ENCODE measurements at places on chromosomes 4 and X.
A peak's percentile ranks its signal among the peaks of the same experiment; 100 is the strongest.

- H3K36me3 ChIP-seq, result no peaks in the 10 kb centered on the region
- H3K27me3 ChIP-seq, result no peaks in the 10 kb centered on the region
- no peak overlapping the region for H3K27ac ChIP-seq
- peaks cover 17% of the 10 kb centered on the region for H3K4me1 ChIP-seq
- H3K4me3 ChIP-seq, result no peak overlapping the region
- peak; percentile 55 for DNase-seq
Observed at GRCh38 chrX:45714866-45715265, 514.2 kb upstream of the DIPK2B start.

DNA sequence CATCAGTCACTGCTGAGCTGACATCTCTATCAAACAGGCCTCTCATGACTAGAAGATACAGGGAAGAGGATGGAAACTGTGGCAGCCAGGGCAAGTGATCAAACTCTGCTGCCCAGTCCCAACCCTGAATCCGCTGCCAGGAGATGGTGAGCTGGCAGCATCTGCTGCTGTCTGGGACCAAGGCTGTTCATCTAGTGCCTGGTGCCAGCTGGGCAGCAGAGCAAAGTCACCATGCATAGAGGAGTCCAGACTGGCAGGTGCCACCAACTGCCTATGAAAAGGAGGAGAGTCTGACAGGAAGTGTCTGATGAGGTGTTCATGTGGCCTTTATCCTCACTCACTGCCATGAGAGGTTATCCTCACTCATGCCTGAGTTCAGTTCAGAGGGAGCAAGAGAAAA lies 518.9 kb downstream of the MID1IP1 start:
- no peaks in the 10 kb centered on the region for H3K27me3 ChIP-seq
- DNase-seq, result no peak
- H3K36me3 ChIP-seq, result no peaks in the 10 kb centered on the region
- H3K4me3 ChIP-seq, result no peak overlapping the region

- no peak overlapping the region for H3K27ac ChIP-seq
- H3K4me3 ChIP-seq, result no peak overlapping the region
- no peaks in the 10 kb centered on the region for H3K4me1 ChIP-seq
- H3K36me3 ChIP-seq, result no peaks in the 10 kb centered on the region
Observed at GRCh38 chr4:175614890-175615289, 197.2 kb downstream of the GPM6A start.

- no peak for DNase-seq
- no peaks in the 10 kb centered on the region for H3K27me3 ChIP-seq
- H3K36me3 ChIP-seq, result no peaks in the 10 kb centered on the region
Observed at GRCh38 chrX:12225107-12225506, 86.8 kb downstream of the FRMPD4 start.

DNA sequence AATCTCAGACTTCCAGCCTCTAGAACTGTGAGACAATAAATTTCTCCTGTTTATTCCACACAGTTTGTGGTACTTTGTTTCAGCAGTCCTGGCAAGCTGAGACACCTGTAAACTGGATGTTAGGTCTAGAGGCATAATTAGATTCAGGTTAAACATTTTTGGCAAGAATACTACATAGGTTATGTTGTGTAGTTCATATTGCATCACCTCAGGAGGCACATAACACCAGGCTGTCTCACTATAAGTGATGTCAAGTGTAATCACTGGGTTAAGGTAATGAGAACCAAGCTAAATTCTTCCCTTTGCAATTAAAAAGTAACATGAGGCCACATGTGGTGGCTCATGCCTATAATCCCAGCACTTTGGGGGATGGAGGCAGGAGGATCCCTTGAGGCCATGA lies 214.2 kb downstream of the ZNF674 start:
- H3K4me1 ChIP-seq, result peaks cover 25% of the 10 kb centered on the region
- no peak for DNase-seq
- H3K36me3 ChIP-seq, result no peaks in the 10 kb centered on the region
- H3K27me3 ChIP-seq, result no peaks in the 10 kb centered on the region

- peaks cover 25% of the 10 kb centered on the region for H3K4me1 ChIP-seq
- H3K4me3 ChIP-seq, result no peak overlapping the region
- H3K36me3 ChIP-seq, result no peaks in the 10 kb centered on the region
- H3K27me3 ChIP-seq, result peaks cover 32% of the 10 kb centered on the region
- no peak overlapping the region for H3K27ac ChIP-seq
Observed at GRCh38 chr4:186936496-186937375, 213.1 kb upstream of the FAT1 start.

- peak; percentile 67 for DNase-seq
- H3K36me3 ChIP-seq, result no peaks in the 10 kb centered on the region
- H3K4me1 ChIP-seq, result peaks cover 14% of the 10 kb centered on the region
Observed at GRCh38 chr4:5956285-5957021, 61.8 kb downstream of the C4orf50 start.

GRCh38 chr4:165454426-165454825 lies 75.6 kb downstream of the CPE start:
- no peak for DNase-seq
- no peak overlapping the region for H3K4me3 ChIP-seq
- H3K27me3 ChIP-seq, result no peaks in the 10 kb centered on the region
- H3K27ac ChIP-seq, result no peak overlapping the region
- no peaks in the 10 kb centered on the region for H3K36me3 ChIP-seq

GRCh38 chr4:94575652-94576051 lies 123.9 kb downstream of the PDLIM5 start:
- H3K27ac ChIP-seq, result peak overlapping the region; percentile 77
- no peak overlapping the region for H3K4me3 ChIP-seq
- no peaks in the 10 kb centered on the region for H3K27me3 ChIP-seq
- DNase-seq, result no peak
- peaks cover 10% of the 10 kb centered on the region for H3K36me3 ChIP-seq

DNA sequence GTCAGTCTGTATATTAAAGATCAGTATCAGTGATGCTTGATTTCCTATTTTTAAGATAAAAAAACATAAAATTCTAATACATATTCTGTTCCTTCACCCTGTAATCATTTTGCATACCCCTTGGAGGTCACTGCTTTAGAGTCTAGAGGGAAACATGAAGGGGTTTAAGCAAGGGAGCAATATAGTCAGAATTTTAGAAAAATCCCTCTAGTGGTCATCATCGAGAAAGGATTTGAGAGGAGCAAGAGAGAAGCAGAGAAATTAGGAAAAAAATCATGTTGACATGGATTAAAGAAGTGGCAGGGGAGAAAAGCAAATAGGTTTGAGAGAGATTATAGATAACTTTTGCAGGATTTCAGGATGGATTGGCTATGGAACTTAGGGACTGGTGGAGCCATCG lies 11.1 kb downstream of the APEX2 start:
- no peak overlapping the region for H3K4me3 ChIP-seq
- H3K36me3 ChIP-seq, result peaks cover 3% of the 10 kb centered on the region
- H3K27ac ChIP-seq, result no peak overlapping the region
- H3K27me3 ChIP-seq, result no peaks in the 10 kb centered on the region

- peaks cover 3% of the 10 kb centered on the region for H3K27me3 ChIP-seq
- H3K27ac ChIP-seq, result no peak overlapping the region
- H3K4me3 ChIP-seq, result no peak overlapping the region
- H3K36me3 ChIP-seq, result no peaks in the 10 kb centered on the region
- DNase-seq, result no peak
Observed at GRCh38 chrX:73267206-73267605, 52.6 kb upstream of the NAP1L2 start.

- DNase-seq, result no peak
- H3K27me3 ChIP-seq, result no peaks in the 10 kb centered on the region
- no peaks in the 10 kb centered on the region for H3K36me3 ChIP-seq
- no peaks in the 10 kb centered on the region for H3K4me1 ChIP-seq
- H3K27ac ChIP-seq, result no peak overlapping the region
- H3K4me3 ChIP-seq, result no peak overlapping the region
Observed at GRCh38 chr4:135197641-135198040, 996.1 kb upstream of the PABPC4L start.

GRCh38 chrX:106917830-106918500 lies 2.2 kb upstream of the CLDN2 start:
- peaks cover 13% of the 10 kb centered on the region for H3K4me1 ChIP-seq
- H3K36me3 ChIP-seq, result no peaks in the 10 kb centered on the region
- no peaks in the 10 kb centered on the region for H3K27me3 ChIP-seq
- H3K4me3 ChIP-seq, result no peak overlapping the region

- H3K4me3 ChIP-seq, result no peak overlapping the region
- H3K4me1 ChIP-seq, result no peaks in the 10 kb centered on the region
- H3K27me3 ChIP-seq, result no peaks in the 10 kb centered on the region
- H3K36me3 ChIP-seq, result no peaks in the 10 kb centered on the region
- H3K27ac ChIP-seq, result no peak overlapping the region
Observed at GRCh38 chrX:1526565-1526964, 10.4 kb downstream of the P2RY8 start.

DNA sequence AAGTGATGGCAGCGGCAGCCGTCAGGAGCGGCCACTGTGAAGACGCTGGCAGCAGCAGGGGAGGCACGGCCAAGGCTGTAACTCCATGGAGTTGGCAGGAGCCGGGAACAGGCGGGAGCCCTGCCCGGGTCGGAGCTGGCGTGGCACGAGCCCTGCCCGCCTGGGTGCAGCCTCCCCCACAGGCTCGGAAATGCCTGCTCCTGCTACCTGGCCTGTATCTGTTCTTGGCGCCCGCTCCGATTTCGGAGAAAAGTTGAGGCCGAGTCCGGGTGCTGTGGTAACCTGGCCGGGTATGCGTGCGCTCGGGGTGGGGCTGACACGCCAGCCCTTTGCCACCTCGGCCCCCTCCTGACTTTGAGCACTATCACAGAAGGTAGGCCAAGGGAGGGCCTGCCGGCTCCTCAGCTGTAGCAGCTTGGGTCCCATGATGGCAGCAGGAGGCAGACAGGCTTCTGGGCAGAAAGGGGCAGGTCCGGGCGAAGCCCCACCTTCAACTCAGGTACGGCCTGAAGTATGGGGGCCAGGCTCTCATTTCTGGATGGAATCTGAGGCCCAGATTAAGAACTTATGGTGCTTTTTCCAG lies 51.2 kb upstream of the SHISA3 start:
- H3K4me3 ChIP-seq, result no peak overlapping the region
- no peaks in the 10 kb centered on the region for H3K4me1 ChIP-seq
- DNase-seq, result no peak
- no peaks in the 10 kb centered on the region for H3K27me3 ChIP-seq
- H3K36me3 ChIP-seq, result no peaks in the 10 kb centered on the region
- no peak overlapping the region for H3K27ac ChIP-seq

- DNase-seq, result no peak
- no peaks in the 10 kb centered on the region for H3K27me3 ChIP-seq
- H3K27ac ChIP-seq, result peak overlapping the region; percentile 67
- H3K4me3 ChIP-seq, result peak overlapping the region; percentile 60
- no peaks in the 10 kb centered on the region for H3K4me1 ChIP-seq
Observed at GRCh38 chrX:154761977-154762536, 607 bp upstream of the DKC1 start.

DNA sequence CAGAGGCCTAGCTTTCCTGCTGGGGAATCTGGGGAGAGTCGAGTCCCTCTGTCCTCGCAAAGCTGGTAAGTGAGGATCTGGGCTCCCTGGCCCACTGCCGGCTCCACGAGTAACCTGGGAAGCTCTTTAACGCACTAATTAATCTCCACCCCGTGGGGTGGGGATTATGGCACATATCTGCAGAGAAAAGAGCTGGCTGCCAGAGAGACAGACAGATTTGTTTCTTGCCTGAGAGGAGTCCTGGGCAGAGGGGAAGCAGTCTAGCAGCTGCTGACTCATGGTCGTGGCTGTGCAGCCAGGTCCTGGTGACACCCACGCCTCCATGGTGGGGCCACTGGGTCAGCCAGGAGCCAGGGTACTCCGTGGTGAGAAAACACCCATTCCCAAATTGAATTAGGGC lies 14.0 kb downstream of the SORCS2 start:
- no peaks in the 10 kb centered on the region for H3K4me1 ChIP-seq
- DNase-seq, result peak; percentile 21
- H3K27me3 ChIP-seq, result no peaks in the 10 kb centered on the region
- H3K4me3 ChIP-seq, result no peak overlapping the region

DNA sequence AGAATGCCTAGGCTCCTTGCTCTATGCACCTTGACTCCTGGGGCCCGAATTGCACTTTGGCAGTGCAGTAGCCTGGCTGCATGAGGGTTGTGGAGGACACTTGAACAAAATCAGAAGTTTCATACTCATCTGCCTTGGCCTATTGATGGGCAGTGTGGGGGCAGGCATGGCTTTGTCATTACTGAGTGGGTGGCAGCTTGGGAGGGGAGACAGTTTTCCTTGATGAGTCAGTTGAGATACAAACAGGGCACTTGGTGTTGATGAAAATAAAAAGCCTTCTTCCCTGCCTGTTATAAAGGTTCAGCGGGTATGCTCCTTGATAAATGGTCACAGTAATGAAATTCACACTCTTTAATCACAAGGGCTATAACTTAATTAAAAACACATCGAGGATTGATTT lies 126.8 kb upstream of the MAMLD1 start:
- no peak overlapping the region for H3K4me3 ChIP-seq
- H3K27me3 ChIP-seq, result no peaks in the 10 kb centered on the region
- DNase-seq, result no peak

DNA sequence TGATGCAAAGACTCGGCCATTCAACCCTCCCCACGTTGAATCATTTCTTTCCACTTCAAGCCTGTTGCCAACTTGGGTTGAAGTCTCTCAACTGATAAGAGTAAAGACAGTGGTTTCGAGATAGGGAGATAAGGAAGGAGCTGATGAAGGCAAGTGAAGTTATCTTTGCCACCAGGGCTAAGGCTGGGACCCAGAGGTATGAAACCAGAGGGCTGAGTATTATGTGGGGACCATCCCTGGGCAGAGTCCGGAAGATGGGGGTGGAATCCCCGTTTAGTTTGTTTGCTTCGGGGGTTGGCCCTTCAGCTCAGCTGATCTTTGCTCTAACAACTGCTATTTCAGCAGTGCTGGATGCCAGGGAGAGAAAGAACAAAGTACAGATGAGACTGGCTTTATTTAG lies 2.3 kb upstream of the XPNPEP2 start:
- H3K4me3 ChIP-seq, result no peak overlapping the region
- H3K27ac ChIP-seq, result no peak overlapping the region
- H3K4me1 ChIP-seq, result no peaks in the 10 kb centered on the region
- no peak for DNase-seq
- H3K27me3 ChIP-seq, result no peaks in the 10 kb centered on the region

DNA sequence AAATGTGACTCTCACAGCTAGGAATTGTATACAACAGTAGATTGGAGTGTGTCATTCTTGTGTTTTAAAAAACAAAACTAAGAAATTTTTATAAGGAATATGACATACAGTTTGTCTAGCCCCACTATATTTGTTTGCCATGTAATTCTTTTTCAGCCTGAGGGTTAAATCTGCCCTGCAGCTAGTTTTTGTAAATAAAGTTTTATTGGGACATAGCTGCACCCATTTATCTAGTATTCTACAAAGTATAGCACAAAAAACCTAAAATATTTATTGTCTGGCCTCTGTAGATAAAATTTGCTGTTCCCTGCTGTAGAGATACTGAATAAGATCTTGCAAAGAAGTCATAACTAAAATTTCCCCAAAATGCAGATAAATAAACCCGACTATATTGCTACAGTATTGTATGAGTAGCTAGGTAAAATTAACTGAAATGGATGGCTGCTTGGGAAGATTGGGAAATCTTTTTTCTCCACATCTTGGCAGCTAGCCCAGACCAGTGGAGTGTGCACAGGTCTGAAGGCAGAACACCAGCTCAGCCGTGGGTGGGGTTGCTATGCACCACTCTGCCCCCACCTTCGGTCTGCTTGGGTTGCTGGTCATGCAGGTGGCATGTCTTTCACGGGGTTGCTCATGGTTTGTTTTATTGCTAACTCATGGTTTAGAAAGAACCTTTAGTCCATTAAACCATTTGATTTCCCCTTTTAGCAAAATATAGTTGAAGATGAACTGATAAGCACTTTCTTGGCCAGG lies 127.9 kb downstream of the KLHL8 start:
- H3K4me1 ChIP-seq, result peaks cover 13% of the 10 kb centered on the region
- peak overlapping the region; percentile 9 for H3K27ac ChIP-seq
- peak; percentile 59 for DNase-seq
- H3K4me3 ChIP-seq, result no peak overlapping the region

Data from A673 (cell line).